Activated CD4-positive, alpha-beta T cell treated with anti-CD3 and anti-CD28 coated beads, Interleukin-2, amount 10 ng/mL, durations not matched to agents 24 days and 14 days (primary cell): ENCODE measurements at places on chromosomes 13 and 19. TPM values are rescaled to one million over a fixed set of nuclear protein-coding genes. Genes with fewer than 3 reads are reported as not detected.

VN1R4 gene
- not detected in 2 replicates for total RNA-seq

CRLF1 gene
- not detected in 2 replicates for total RNA-seq

- no peaks in the 10 kb centered on the region for H3K36me3 ChIP-seq
- no peak overlapping the region for H3K4me3 ChIP-seq
- no peaks in the 10 kb centered on the region for H3K27me3 ChIP-seq
Observed at GRCh38 chr13:112355274-112355838, 20.8 kb upstream of the SPACA7 start.

MTUS2 gene
- not detected in 2 replicates for total RNA-seq

BEST2 gene
- total RNA-seq = not detected in 2 replicates
